ENCODE measurements at places on chromosomes 2 and 18.

- DNase-seq, result no peak
Measured at GRCh38 chr2:42978887-42979415, 186.6 kb upstream of the HAAO start.

DNA sequence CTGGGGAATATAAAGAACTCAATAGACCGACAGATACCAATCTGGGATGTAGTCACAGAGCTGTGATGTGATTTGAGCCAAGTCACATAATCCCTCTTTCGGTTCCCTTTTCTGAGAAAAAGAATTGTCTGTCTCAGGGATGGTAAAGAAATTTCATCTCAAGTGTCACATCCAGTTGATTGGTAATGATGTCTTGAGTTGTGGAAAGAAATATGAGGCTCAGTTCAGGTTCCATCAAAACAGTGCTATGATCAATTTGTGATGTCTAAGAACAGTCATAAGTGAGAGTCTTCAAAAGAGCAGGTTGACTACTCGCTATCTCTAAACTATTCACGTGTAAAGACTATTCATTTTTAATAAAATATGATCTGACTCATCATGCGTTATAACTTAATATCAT is 223.3 kb downstream of the METTL4 start:
- DNase-seq, result no peak

DNA sequence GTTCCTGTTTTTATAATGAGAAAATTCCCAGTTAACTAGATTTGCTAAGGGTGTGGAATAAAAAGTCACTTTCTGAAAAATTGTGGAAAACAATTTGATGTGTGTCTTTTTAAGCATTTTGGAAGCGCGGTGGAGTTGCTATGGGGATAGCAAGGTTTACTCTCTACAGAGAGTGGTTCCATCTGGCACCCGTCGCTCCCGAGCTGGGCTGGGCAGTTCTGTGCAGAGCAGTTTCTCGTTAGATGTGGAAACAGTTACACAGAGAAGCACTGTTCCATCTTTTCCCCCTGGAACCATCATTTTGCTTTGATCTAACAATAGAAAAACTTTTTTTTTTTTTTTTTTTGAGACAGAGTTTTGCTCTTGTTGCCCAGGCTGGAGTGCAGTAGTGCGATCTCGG is 17.4 kb downstream of the LDLRAD4 start:
- DNase-seq, result no peak

DNA sequence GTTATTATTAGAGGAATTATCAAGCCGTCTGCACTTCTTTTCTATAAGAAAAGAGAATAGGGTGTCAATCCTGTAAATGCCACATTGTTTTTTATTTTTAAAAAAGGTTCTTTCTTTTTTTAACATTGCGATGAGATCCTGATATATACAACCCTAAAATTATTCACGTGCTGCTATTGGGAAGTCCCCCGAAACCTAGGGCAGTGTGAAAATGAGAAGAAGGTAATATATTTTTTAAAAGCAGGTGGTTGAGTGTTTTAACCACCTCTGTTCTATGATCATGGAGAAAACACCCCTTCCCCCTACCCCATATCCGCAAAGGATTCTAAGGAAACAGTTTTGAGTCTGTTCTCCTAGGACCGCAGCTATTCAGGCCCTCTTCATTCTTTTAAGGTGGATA is 94.5 kb upstream of the KLHL14 start:
- no peak for DNase-seq

- no peak for DNase-seq
Measured at GRCh38 chr2:74655579-74655978, 1.5 kb downstream of the SEMA4F start.

DNA sequence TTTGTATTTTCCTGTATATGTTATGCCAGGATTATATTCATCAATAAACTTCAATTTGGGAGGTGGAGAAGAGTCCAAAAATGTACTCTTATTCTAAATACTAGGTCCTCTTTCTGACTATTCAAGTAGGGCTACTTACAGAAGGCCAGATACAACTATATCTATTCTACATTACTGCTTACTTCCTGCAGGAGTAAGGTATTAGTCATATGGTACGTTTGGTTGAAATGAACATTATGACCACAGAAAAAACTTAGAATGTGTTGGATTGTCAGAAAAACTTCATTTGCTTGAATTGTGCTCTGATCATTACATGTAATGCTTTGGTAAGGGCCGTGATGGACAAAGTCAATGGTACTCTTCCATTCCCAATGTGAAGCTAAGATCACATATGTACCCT is 35.0 kb downstream of the STAT4 start:
- DNase-seq, result no peak

GRCh38 chr18:58788971-58789875 is 75.5 kb upstream of the ZNF532 start:
- no peak for DNase-seq

GRCh38 chr2:26144031-26144430 is 28.9 kb upstream of the GAREM2 start:
- no peak for DNase-seq

GRCh38 chr2:143451642-143452281 is 322.5 kb downstream of the ARHGAP15 start:
- DNase-seq, result peak; percentile 2

GRCh38 chr2:145116834-145117725 is 597.2 kb upstream of the ZEB2 start:
- no peak for DNase-seq

DNA sequence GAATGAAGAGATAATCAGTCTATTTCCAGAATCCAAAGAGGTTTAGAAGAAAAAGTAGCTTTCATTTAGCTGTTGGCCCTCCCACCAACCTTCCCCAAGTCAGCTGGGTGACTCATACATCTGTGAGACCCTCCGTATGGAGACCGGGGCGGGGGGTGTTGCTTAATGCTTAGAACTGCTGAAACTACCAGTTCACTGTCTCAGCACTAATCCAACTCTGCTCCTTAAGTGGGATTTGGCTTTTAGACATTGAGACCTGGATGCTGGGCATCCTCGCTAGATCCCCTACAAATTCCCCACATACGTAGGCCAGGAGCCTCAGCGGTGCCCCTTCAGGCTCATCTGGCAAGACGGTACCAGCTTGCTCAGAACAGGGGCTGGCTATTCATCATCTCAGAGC is at the start of gene SAG:
SAG (plus strand) TSS at position 252 of the 400 bp plus-strand sequence. CDS start 1,374 bp downstream, outside the sequence.
- DNase-seq, result no peak

- DNase-seq, result no peak
Measured at GRCh38 chr18:59699750-59700534, 2.7 kb upstream of the CCBE1 start.

DNA sequence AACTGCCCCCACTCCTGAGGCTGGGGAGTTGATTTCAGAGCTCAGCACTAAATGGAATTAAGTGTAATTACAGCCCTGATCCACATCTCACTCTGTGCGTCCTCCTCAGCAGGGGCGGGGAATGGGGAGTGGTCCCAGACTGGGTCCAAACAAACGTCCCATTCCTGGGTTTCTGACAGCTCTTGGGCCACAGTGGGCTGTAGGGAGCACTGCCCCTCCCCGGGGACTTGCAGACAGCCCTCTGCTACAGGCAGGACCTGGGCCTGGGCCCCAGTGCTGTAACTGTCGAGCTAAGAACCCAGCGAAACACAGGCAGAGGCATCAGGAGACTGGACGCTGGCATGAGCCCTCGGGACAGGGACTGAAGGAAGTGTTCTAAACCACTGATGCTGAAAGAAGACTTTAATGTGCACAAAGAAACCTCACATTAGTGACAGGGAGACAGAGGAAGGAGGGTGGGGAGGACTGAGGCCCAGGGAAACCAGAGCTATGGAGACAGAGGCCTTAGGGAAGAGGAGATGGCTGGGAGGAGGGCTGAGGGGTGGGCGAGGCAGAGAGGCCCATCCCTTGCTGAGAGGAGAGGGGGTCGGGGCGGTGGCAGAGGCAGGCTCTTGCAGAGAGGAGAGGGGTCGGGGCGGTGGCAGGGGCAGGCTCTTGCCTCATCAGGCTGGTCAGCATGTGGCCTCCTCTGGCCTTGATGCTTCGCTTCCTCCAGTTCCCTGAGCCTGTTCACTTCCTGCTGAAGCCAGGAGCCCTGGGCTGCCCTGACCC is 5.8 kb upstream of the SEMA4C start:
- DNase-seq, result no peak

DNA sequence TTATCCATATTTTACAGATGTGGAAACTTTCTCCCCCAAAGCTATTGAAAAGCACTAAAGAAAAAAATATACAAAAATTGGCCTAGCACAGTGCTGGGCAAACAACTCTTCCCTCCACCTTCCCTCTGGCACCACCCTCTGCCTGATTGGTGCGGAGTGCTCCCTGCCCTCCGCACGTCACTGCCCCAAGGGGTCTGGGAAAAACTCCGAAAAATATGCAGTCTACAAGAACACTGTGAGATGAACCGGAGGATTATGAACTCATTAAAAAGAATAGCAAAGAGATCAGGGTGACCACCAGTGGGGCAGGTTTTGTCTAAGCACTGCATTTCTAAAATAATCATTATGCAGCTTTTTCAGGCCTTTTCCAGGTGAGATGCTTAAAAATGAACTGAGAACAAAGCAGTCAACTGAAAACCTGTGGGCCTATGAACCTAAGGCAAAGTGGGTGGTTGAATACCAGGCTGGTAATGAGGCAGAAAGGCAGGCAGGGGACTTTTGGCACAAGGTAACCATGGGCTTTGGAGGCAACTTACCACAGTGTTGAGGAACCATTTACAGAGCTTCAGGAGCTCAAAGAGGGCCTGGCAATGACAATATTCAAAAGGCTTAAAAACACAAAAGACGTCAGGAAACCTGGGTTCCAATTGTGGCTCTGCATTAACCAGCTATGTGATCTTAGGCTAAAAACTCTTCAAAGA is 57.5 kb downstream of the AAK1 start:
- no peak for DNase-seq

DNA sequence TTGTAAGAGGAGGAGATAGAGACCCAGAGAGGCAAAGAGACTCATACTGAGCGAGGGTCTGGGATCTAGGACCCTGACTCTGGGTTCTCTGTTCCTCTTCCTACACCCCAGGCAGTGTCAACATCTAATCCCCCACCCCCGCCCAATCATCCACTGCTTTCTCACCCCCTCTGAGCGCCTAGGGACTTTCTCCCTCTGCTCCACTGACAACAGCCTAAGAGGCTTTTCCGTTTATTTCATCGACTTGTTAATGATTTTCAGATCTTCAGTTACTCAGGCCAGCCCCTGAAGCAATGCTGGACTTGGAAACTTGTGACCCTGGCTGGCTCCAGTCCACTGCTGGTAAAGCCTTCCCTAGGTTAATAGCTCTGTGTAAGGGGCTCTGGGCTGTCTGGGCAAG is 65.1 kb downstream of the TFCP2L1 start:
- no peak for DNase-seq
